Lower lobe of right lung (tissue), 2 donors: ENCODE measurements at places on chromosomes 1 and 21. TPM values are rescaled to one million over a fixed set of nuclear protein-coding genes. Genes with fewer than 3 reads are reported as not detected.

The C1orf198 gene
- total RNA-seq: 101 TPM

The CD52 gene
- total RNA-seq: 541 TPM

The ABCB10 gene
- total RNA-seq: 17.8 TPM

- H3K27ac ChIP-seq: no peak overlapping the region
- H3K4me1 ChIP-seq: no peaks in the 10 kb centered on the region
- H3K36me3 ChIP-seq: no peaks in the 10 kb centered on the region
These were observed 152.5 kb upstream of the KCND3 start for GRCh38 chr1:112141923-112142322.

- H3K27ac ChIP-seq: no peak overlapping the region
- no peak for DNase-seq
- H3K4me3 ChIP-seq: no peak overlapping the region
- H3K4me1 ChIP-seq: peaks cover 63% of the 10 kb centered on the region
These were observed 15.2 kb downstream of the ITPKB start for GRCh38 chr1:226723657-226724532.

DNA sequence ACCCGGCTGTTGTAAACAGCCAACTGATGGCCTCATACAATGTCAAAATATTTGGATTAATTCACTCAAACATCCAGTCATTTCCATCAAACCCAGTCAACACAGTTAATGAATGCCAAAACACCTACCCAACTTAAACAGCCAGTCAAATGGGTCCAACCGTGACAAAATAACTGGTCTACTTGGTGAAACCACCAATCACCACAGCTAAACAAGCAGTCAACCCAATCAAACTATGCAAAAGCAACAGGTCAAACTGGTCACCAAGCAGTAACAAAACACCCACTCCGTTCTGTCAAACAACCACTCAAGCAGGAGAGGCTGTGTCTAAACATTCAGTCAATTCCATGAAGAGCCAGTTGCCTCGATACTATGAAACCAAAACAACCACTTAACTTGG is 119.2 kb downstream of the FOXD2 start:
- H3K4me1 ChIP-seq: no peaks in the 10 kb centered on the region
- no peak for DNase-seq
- H3K36me3 ChIP-seq: no peaks in the 10 kb centered on the region
- no peaks in the 10 kb centered on the region for H3K27me3 ChIP-seq
- no peak overlapping the region for H3K4me3 ChIP-seq
- no peak overlapping the region for H3K27ac ChIP-seq

- H3K36me3 ChIP-seq: peaks cover 13% of the 10 kb centered on the region
- no peaks in the 10 kb centered on the region for H3K4me1 ChIP-seq
- DNase-seq: no peak
- H3K27ac ChIP-seq: peak overlapping the region; percentile 58
These were observed 51.5 kb downstream of the PTPRF start for GRCh38 chr1:43582162-43582566.

- no peaks in the 10 kb centered on the region for H3K4me1 ChIP-seq
- peaks cover 8% of the 10 kb centered on the region for H3K27me3 ChIP-seq
- no peak overlapping the region for H3K27ac ChIP-seq
- H3K4me3 ChIP-seq: no peak overlapping the region
- no peaks in the 10 kb centered on the region for H3K36me3 ChIP-seq
- no peak for DNase-seq
These were observed 32.1 kb upstream of the RUNX3 start for GRCh38 chr1:24961961-24962861.

DNA sequence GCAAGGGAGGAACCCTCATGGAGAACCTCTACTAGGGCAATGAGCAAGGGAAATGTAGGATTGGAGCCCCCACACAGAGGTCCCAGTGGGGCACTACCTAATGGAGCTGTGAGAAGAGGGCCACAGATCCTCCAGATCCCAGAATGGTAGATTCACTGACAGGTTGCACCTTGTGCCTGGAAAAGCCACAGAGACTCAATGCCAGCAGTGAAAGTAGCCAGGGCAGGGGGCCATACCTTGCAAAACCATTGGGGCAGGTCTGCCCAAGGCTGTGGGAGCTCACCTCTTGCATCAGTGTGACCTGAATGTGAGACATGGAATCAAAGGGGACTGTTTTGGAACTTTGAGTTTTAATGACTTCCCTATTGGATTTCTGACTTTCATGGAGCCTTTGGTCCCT is 17.9 kb downstream of the CFH start:
- no peaks in the 10 kb centered on the region for H3K36me3 ChIP-seq
- H3K27ac ChIP-seq: no peak overlapping the region
- no peaks in the 10 kb centered on the region for H3K27me3 ChIP-seq
- H3K4me3 ChIP-seq: no peak overlapping the region
- H3K4me1 ChIP-seq: no peaks in the 10 kb centered on the region

GRCh38 chr1:109620401-109620791 is 759 bp downstream of the AMPD2 start:
- peak overlapping the region; percentile 85 for H3K4me3 ChIP-seq
- H3K27me3 ChIP-seq: no peaks in the 10 kb centered on the region
- no peaks in the 10 kb centered on the region for H3K36me3 ChIP-seq
- peak overlapping the region; percentile 87 for H3K27ac ChIP-seq
- no peak for DNase-seq

GRCh38 chr1:38052750-38053415 is 6.3 kb upstream of the POU3F1 start:
- no peak overlapping the region for H3K27ac ChIP-seq
- no peak for DNase-seq
- H3K4me1 ChIP-seq: peaks cover 5% of the 10 kb centered on the region
- H3K36me3 ChIP-seq: no peaks in the 10 kb centered on the region
